ENCODE measurements at places on chromosomes 2 and 18. TPM values are rescaled to one million over a fixed set of nuclear protein-coding genes. Genes with fewer than 3 reads are reported as not detected.

SERPINB10 gene
- not detected for total RNA-seq

C2orf80 gene
- not detected for total RNA-seq

DNA sequence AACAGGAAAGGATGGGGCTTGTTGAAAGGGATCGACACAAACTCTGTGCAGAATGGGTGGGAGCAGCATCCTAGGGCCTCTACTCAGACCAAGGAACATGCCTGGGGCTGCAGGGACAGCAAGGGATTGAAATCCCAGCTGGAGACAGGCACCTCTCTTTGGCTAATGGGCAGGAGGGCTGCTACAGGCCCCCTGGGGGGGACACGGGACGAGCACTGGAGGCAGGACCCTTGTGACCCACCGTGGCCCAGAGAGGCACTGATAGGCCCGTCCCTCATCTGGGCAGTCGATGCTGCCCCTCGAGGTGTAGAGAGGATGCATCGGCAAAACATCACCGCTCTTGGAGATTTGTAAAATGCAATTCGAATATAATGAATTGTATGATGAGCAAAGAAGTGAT is 5.1 kb downstream of the HS1BP3 start:
- no peaks in the 10 kb centered on the region for H3K27me3 ChIP-seq
- H3K27ac ChIP-seq = no peak overlapping the region
- peaks cover 6% of the 10 kb centered on the region for H3K4me1 ChIP-seq
- no peak overlapping the region for H3K4me3 ChIP-seq
- H3K36me3 ChIP-seq = peaks cover 2% of the 10 kb centered on the region

DNA sequence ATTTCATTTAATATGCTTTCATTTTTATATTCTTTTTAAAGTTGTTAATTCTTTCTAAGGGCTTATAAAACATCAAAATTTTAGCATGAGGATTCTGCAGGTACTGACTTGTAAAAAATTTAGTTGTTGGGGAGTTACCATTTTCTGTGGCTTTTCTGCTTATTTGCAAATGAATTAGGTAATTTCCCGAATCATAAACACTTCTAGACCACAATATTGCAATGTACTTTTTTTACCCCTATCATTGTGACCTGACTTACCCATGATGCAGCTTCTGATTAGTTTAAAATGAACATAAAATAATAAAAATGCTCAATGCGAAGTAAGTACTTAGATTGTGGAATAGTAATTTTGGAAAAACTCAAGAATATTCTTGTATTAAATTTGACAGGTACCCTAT is 11.4 kb downstream of the ARL6IP6 start:
- no peaks in the 10 kb centered on the region for H3K4me1 ChIP-seq
- no peaks in the 10 kb centered on the region for H3K36me3 ChIP-seq
- H3K27me3 ChIP-seq = no peaks in the 10 kb centered on the region
- no peak overlapping the region for H3K4me3 ChIP-seq

DNA sequence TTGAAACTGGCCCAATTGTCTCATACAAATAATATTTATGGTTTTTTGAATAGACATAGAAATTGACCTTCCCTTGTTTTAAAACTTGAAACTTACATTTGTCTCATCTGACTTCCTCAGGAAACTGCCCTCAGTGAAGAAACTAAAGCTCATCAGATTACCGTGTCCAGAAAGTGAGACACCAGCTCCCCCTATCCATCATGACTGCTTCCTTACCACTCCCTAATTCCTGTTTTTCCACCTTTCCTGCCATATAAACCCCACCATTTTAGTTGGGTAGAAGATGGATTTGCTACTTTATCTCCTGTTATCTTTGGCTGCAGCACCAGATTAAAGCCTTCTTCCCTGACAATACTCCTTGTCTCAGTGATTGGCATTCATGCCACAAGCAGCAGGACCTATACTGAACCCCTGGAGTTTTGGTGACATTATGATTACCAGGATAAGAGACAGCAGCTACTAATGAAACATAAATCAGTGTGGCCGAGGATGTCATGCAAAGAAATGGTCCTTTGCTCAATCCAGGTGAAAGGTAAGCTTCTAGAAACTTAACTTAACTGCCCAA is 1627.6 kb upstream of the ZEB2 start:
- peak; percentile 2 for DNase-seq
- no peaks in the 10 kb centered on the region for H3K4me1 ChIP-seq
- no peaks in the 10 kb centered on the region for H3K36me3 ChIP-seq
- no peak overlapping the region for H3K4me3 ChIP-seq
- H3K27ac ChIP-seq = no peak overlapping the region
- no peaks in the 10 kb centered on the region for H3K27me3 ChIP-seq

Measured in Caco-2 (cell line).